Naive thymus-derived CD8-positive, alpha-beta T cell (primary cell): ENCODE measurements at places on chromosomes 11 and 22. TPM values are rescaled to one million over a fixed set of nuclear protein-coding genes. Genes with fewer than 3 reads are reported as not detected.

Gene TRIM51
- not detected for polyA plus RNA-seq

Gene CNGA4
- polyA plus RNA-seq: 0.13 TPM

Gene MPEG1
- polyA plus RNA-seq: 0.44 TPM

Gene MS4A15
- not detected for polyA plus RNA-seq

Gene RBMXL2
- not detected for polyA plus RNA-seq

Gene SAAL1
- 14.4 TPM for polyA plus RNA-seq

DNA sequence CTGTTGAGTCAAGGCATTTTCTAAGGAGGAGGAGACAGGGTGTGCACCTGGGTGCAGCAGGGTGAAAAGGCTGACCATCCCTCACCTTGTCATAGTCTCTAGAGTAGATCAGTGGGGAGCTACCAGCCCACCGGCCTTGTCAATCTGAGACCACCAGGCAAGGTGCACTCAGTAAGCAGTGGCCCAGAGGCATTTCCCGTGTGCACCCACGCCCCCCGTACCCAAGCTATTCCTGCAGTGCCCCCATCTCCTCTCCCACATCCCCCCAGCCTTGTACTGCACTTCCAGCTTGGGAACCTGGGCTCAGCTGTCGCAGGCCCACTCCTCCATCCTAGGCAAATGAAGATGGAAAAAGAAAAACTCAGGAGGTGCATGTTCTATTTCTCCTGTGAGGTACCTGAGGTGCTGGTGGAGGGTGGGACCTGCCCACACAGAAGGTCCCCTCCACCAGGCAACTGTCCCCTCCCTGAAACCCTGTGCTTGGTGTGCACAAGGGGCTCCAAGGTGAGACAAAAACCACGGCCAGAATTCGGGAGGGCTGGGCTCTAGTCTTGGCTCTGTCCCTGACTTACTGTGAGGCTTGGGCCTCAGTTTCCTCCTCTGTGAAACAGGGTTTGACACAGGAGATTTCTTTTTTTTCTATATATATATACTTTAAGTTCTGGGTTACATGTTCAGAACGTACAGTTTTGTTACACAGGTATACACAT, 8.4 kb downstream of the P2RY2 start:
- DNase-seq: no peak

- no peak for DNase-seq
Observed at GRCh38 chr11:112553205-112553731, 292.6 kb upstream of the PLET1 start.
